ENCODE measurements at places on chromosomes 7 and 10.

DNA sequence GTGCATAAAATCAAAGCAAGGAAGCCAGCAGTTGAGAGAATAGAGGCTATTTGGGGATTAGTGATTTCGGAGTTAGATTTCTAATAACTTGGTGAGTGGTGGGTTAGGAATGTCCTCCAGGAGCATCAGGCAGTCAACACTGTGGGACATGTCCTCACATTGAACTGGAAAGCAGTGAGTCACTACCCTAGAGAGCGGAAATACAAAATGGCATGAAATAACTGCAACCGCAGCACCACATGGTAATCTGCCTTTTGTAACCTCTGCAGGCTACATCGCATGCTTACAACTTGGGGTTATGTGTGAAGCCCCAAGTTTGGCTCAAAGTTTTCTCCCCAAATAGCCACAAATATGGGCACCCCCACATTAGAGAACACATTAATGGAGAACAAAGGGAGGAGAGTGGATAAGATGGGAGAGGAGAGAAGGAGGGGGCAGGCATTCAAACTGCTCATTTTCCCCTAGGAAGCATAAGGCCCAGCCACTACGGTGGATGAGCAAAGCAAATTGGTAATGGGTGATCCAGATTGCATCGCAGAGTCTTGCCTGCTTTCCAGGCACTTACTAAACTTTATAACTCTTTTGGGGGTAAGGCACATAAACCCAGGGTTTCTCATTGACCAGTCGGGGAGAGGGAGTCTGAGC is 22.0 kb upstream of the SLF2 start:
- DNase-seq = no peak

GRCh38 chr10:69847458-69847857 is 45.8 kb downstream of the COL13A1 start:
- no peak for DNase-seq

- DNase-seq = no peak
These were observed 20.6 kb downstream of the HYAL4 start for GRCh38 chr7:123865517-123866117.

- DNase-seq = no peak
These were observed 1079.0 kb downstream of the KCNMA1 start for GRCh38 chr10:76558586-76558985.

- no peak for DNase-seq
These were observed 182.3 kb downstream of the NRP1 start for GRCh38 chr10:33152146-33152545.

GRCh38 chr7:22853138-22853537 is 30.5 kb upstream of the TOMM7 start:
- DNase-seq = no peak

DNA sequence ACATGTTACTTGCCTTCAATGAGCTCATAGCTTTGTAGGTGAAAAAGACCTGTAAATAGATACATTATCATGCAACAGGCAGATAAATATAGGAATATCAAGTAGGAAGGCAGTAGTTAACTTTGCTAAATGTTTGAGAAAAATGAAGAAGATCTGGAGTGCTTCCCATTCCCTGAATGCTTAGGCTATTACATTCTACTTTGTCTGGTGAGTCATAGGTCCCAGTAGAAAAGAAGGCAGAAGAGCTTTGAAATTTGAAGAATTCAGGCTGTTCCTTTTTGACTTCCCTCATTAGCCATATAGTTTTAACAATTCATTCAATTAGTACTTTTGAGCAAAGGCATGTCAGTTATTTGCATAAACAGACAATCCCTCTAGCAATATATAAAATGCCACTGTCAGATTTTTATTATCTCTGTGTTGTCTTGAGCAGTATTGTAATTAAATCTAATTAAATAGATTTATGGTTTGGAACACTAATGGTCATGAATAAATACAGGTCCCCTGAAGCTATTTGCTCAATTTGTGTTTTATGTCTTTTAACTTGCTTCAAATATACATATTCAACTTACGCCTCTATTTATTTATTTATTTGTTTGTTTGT is 875.0 kb downstream of the REEP3 start:
- no peak for DNase-seq

DNA sequence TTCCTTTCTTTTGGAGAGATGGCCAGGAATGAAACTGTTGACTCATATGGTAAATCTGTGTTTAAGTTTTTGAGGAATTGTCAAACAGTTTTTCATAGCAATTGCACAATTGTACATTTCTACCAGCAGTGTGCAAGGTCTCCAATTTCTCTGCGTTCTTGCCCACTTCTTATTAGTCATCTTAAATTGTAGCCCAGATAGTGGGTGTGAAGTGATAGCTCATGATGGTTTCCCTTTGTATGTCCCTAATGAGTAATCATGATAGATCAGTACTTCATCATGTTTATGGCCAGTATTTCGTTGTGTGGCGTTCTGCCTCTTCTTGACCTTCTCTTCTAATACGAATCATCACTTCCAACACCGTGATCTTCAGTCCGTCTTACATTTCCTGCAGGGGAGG is 136.3 kb downstream of the DOCK1 start:
- DNase-seq = no peak

DNA sequence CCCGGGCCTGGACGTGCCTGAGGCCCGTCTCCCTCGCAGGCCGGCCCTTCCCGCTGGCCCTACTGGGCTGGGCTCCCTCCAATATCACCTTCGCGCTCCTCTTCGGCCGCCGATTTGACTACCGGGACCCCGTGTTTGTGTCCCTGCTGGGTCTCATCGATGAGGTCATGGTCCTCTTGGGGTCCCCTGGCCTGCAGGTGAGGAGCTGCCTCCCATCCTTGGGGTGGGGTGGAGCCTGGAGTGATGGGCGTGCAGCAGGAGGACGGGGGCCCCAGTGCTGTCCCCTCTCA is 2.1 kb downstream of the CYP2W1 start:
- no peak for DNase-seq

- no peak for DNase-seq
These were observed 584.7 kb downstream of the PHTF2 start for GRCh38 chr7:78383096-78383880.

- no peak for DNase-seq
These were observed 3.2 kb downstream of the GALNT17 start for GRCh38 chr7:71135116-71135515.

- DNase-seq = no peak
These were observed at the start of gene PAXIP1 for GRCh38 chr7:155003092-155003375. Gene PAXIP1 (minus strand): TSS chr7:155003124. CDS start chr7:155002929, 195 bp downstream.

GRCh38 chr10:76902949-76903348 is 734.7 kb downstream of the KCNMA1 start:
- no peak for DNase-seq

DNA sequence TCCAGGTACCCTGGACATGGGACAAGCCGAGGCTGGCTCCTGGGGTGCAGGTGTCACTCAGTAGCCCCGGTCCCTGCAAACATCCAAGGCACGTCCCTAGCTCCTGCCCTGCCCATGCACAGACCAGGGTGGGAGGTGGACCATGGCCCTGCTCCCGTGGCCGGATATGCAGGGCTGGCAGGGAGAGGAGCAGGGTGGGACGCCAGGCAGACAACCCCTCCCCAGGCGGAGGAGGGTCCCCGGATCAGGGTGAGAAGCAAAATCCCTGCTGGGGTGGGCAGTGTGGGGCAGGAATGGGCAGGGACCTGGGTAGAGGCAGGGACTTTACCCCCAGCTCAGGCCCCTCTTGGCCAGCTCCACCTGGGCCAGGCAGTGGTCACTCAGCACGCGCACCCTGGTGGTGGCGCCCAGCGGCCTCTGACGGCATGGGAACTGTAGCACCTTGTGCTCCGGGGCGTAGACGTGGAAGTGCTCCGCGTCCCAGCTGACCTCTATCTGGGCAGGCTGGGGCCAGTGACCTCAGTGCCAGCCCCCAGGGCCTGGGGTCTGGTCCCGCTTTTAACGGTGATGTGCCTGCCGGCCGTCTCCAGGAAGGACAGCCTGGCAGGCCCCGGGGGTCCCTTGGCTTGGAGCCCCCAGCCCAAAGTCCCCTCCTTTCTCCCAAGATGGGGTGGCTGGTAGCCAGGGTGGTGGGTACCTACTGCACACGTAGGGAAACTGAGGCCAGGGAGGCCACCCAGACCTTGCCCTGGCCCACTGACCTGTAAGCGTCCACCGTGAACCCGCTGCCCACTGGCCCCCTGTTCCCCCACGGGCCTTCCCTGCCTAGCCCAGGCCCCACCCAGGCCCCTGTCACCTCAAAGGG is 1.2 kb downstream of the GRIFIN start:
- no peak for DNase-seq

DNA sequence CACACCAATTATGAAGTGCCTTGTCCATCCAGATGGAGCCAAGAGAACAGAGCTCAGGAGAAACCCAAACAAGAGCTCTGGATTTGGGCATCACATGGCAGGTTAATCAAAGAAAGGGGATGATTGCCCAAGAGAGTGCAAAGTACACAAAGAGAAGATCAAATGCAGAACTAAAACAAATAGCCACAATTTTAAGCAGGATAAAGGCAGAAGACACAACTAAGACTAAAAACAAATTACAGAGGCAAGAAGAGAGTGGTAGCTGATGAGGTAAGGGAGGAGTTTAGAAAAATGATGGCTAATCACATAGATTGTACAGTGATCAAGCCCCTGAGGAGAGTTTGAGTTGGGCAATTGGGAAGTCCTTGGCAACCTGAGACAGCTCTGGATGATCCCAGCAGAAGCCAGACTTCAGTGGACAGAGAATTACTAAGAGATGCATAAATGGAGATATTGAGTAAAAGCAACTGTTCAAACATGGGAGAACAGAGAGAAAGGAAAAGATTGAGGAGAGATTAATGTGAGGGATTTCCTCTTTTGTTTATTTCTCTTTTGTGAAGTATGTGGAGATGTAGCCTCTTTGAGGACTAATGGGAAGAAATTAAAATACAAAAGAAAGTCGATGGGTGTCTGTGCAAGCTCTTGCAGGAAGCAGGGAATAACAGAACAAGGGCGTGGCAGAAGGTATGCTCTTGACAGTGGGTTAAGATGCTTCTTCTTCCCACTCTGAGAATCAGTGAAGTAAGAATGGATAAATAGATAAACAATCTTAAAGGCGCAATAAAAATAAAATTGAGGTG is 101.9 kb downstream of the LRRN3 start:
- no peak for DNase-seq

DNA sequence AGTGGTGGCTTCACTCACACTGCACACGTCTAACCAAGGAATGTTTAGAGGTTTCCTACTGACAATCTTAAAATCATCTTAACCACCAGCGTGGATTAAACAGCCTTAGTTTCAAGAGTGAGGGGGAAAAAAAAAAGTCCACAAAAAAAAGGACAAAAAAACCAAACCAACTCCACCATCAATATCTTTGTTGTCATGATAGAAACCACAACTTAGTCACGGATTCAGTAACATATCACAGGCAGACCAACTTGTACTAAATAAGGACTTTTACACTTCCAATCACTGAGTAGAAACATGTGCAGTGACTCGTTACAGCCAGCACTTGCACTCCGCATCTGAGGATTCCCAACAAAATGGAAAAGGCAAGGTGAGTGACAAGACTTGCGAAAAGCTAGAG is 46.5 kb downstream of the FAM171A1 start:
- no peak for DNase-seq

DNA sequence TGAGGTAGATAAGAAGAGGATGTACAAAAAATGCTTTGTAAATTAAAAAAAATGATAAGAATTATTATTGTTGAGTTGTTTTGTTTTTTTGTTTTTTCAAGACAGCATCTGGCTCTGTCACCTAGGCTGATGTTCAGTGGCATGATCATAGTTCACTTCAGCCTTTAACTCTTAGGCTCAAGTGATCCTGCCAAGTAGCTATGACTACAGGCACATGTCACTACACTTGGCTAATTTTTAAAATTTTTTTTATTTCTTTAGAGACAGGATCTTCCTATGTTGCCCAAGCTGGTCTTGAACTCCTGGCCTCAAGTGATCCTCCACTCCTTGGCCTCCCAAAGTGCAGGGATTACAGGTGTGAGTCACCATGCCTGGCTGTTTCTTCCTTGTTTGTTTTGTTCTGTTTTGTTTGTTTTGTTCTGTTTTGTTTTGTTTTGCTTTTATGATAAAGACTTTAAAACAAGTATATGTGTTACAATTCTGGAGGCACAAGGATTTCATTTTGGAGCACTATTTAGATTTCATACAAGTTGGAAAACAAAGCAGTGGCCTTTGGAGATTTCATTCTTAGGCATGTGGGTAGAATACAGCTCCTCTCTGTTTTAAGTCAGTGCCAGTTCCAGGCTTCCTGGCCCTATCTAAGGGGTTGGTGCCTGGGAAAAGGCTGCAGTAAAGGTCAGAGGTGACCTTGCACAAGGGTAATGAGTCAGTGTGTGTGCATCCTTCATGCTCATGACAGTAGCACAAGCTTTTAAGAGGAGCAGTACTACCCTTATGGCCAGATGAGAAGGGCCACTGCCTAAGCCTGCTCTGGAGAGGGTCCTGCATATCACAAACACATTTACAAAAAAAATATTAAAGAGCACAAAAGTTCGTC is 17.9 kb downstream of the FGFBP3 start:
- no peak for DNase-seq

GRCh38 chr10:73043766-73044377 is 52.8 kb downstream of the P4HA1 start:
- DNase-seq = no peak

GRCh38 chr7:145082366-145083161 is 246.7 kb upstream of the TPK1 start:
- DNase-seq = no peak

GRCh38 chr10:108521827-108522492 is 1357.5 kb upstream of the SORCS1 start:
- DNase-seq = no peak

GRCh38 chr10:60042262-60042661 is 135.9 kb upstream of the CCDC6 start:
- no peak for DNase-seq

- DNase-seq = no peak
These were observed 32.7 kb downstream of the IL6 start for GRCh38 chr7:22759721-22760120.

GRCh38 chr7:140923358-140924006 is 1.2 kb downstream of the BRAF start:
- DNase-seq = no peak

DNA sequence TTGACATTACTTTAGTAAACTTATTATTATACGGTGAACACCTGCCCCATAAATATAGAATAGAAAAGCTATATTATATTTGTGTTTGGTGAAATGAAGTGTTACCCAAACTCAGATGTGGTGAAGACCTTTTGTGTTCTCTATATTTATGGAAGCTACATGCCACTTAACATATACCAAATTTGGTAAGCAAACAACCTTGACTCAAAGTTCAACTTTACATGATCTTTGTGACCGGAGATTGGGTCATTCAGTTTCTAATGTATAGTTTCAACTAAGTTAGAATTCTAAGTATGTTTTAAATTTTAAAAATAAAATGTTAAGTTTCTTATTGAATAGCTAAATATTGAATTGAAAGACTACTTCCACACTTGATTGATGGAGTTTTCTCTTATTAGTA is 288.6 kb upstream of the SEMA3D start:
- no peak for DNase-seq

All from stimulated activated CD8-positive, alpha-beta memory T cell treated with anti-CD3 and anti-CD28 coated beads, Interleukin-4, amount 100 ng/mL, for 4 hours (primary cell).